GM12891 (cell line): ENCODE measurements at places on chromosomes 5 and 9.

GRCh38 chr9:107862881-107863280, 373.3 kb upstream of the KLF4 start:
- no peak for DNase-seq

DNA sequence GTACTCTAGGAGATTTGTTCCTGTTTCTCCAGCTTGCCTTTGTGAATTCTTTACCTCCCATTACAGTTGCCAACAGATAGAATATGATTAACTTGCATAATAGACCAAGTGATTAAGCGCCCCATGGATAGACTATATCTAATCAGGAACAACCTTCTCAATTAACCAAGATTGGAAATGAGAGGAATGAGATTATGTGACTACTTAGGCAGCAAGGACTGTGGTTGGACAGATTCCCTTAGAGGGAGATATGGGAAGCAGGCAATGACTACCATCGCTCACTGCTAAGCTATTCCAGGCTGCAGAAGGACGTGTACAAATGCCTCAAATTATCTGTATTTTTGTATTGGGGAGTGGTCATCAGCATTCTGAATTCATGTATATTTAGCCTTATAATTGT, 278.1 kb upstream of the DAB2 start:
- DNase-seq, result no peak

DNA sequence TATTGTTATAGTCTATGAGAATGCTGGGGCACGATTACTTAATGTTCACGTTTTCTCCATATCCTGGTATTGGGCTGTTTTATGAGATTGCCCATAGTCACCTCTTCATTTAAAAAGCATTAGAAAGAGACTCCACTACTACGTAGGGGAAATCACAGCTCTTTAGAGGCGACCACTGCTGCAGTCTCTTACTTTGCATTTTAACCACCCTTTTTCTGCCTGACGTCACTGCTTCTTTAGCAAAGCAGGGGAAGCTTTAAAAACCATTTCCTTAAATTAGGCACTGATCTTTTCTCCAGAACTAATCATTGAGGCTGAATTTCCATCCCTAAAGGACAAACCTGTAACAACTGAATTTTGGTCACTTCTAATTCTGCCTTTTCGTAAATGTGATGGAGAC, 38.9 kb downstream of the ZNF608 start:
- DNase-seq, result no peak

GRCh38 chr9:8855046-8855445, 1055.5 kb upstream of the DMAC1 start:
- DNase-seq, result no peak

GRCh38 chr5:139104577-139105276, 93.4 kb downstream of the SIL1 start:
- DNase-seq, result no peak

DNA sequence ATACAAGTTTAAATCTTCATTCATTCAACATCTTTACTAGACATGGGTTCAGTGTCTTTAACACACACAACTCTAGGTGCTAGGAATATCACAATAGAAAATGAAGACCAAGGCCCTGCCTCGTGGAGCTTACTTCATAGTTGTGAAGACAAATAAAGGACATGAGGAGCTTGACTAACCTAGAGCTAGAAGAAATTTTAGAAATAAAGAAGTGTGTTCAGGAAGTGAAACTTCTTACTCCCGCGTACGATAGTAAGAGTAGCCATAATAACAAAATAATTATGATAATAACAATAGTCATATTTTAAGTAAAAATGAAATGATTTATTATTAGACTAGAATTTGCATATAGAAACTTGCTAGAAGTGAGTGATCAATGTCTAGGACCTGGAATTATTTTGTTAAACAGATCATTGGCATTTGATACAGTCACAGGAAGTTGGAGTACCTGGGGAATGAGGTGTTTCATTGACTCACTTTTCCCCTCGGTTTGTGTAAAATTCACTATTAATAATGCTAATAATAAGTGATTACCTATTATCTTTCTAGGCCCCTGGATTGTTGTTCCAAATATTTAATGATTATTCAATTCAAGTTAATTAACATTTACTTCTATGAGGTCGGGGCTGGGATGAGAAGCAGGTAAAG, 331.3 kb downstream of the NSG2 start:
- no peak for DNase-seq

DNA sequence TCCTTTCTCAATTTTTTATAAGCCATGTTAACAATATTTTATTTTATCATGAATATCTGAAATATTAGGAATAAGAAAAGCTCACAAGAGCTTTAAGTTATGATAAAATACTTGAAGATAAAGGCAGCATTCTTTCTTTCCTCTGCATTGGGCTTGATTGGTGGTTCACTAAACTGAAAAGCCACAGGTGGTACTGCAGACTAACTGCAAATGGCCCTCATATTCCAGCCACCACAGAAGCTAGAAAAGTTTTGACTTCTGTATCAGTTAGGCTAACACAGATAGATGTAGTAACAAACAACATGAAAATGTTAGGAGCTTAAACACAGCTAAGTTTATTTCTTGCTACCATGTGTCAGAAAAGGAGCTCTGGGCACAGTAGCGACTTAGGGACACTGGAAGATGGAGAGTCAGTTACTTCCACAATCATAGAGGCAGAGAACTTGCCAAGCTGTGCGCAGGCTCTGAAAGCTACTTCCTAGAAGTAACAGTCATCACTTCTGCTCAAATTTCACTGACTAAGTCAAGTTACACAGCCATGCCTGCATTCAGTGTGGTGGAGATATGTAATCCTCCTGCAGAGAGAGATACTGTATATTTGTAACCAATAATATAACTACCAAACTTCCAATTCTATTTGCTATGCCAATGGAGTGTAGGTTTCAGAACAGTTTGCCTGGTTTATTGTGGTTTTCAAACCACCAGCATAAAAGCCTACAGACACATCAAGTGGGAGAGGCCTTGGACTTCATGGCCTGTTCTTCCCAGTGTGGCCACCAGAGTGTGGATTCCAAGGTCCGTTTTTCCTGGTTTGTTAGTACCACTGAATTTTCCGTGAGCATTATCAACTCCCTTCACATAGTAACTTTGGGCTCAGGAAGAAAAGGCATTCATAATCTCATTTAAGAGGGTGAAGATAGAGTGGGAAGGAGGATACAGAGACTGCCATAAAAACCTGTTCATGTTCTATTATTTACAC, 268.3 kb downstream of the PJA2 start:
- no peak for DNase-seq

- DNase-seq, result no peak
Observed at GRCh38 chr9:113219186-113219936, 1.7 kb downstream of the FKBP15 start.

DNA sequence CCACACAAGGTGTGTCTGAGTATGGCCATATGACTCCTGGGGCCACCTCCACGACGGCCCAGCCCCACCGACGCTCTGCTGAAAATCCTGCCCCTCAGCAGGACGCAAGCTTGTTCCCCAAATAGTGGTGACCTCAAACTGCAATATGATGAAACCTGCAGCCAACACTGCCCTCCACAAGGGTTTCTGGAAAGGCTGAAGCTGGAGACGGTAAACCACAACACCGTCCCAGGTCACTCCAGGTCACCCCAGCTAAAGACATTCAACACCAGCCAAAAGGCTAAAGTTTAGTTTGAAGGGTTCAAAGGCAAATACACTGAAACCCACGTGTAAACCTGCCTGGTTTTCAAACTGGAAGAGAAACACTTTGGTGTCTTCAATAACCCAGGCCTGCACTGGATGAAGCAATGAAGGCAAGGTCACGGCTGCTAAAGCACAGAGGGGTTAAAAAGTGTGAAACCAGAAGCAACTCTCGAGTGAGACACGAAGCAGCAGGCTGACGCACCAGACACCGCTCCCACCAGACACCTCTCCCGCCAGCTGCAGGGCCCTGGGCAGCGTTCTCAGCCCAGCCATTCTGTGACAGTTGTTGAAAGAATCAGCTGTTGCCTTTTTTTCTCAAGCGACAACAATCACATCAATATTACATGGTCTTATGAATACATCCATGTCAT, 1.8 kb upstream of the LHX3 start:
- DNase-seq, result no peak

DNA sequence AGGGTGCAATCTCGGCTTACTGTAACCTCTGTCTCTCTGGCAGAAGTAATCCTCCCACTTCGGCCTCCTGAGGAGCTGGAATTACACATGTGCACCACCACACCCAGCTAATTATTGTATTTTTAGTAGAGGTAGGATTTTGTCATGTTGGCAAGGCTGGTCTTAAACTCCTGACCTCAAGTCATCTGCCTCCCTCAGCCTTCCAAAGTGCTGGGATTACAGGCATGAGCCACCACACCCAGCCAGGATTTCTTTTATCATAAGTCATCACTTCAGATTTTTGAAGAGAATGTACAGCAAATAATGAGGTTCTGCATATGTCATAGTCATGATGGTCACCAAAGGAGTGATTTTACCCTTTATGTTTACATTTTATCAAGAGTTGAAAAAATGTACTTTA, 108.1 kb downstream of the GCNT1 start:
- no peak for DNase-seq

- no peak for DNase-seq
Observed at GRCh38 chr5:171493646-171494393, 74.4 kb downstream of the FGF18 start.

DNA sequence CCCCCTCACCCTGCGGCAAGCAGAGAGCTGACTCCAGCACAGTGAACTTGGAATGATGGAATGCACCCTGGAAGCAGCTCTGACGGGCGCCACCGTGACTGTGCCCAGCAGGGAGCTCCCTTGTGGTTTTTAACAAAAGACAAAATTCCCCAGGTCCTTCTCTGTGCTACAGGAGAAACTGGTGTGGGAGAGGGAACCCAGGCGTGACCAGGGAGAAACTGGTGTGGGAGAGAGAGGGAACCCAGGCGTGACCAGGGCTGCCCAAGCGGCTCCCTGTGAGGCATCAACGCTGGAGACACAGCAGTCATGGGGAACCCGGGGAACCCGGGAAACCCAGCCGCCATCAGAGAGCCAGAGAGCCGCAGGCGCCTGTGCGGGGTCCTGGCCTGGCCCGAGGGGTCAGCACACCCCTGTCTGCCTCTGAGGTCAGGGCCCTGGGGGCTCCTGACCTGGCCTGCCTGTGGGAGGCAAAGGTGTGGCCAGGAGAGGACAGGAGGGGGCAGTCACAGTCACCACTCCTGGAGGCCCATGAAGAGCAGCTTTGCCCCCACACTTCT, 3.1 kb upstream of the AHRR start:
- no peak for DNase-seq

DNA sequence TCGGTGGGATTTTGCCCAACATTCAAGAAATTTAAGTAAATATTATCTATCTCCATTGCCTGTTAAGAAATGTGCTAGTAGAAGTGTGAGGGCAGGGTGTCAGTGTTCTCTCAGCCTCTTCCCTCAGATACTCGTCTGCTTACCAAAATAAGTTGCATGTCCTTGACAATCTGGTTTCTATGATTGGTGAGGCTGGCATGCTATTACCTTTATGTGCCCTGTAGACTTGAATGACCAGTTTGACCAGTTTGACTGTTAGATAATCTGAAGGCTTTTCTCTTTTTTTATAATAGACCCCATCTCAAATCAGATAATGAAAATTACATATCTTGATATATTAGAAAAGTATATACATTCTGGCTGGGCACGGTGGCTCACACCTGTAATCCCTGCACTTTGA, 348 bp downstream of the CATSPER3 start:
- DNase-seq, result no peak

- no peak for DNase-seq
Observed at GRCh38 chr9:137545123-137545522, 5.1 kb downstream of the PNPLA7 start.

DNA sequence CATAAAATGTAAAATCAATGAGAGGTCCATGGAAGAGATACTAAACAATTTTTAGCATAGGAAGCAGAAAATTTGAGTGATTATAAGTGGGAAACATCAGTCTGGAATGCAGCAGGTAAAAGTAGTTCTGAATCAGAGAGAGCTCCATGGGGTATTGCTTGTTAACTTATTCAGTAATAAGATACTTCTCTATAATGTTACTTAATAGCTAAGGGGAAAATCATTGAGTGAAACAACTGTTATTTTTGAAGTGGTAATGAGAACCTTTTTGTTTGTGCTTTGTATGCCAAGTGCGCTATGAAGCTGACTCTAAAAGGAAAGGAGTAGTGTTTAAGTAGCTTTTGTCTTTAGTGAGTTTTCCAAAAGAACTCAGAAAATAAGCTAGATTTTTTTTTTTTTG, 95.2 kb downstream of the ERBIN start:
- no peak for DNase-seq

DNA sequence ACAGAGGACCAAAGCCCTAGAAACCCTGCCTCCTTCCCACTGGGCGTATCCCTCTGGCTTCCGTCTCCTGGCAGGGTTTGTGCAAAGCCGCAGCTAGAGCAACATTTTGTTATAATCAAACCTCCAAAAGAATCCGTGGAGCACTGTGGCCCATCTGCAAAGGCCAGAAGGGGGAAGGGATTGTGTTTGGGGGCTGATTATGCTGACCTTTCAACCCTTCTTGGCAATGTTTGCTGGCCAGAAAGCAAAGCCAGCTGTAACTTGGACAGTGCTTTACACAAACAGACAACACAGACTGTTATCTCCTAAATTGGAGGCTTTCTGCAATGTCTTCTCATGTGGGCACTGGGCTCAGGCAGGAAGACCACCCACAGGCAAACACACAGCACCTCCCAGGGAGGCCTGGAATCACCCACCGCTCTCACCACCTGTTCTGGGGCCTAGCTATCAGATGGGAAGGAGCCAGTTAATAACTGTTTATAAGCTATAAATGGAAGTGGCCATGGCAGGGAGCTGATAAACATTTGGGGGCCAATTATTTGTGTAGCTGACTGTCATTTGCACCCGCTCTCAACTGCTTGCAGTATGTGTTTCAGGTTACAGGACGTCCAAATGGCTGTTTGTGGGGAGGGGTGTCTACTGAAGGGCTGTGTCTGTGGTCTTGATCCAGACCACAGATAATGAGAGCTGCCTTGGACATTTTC, 121.6 kb upstream of the ERCC6L2 start:
- no peak for DNase-seq

DNA sequence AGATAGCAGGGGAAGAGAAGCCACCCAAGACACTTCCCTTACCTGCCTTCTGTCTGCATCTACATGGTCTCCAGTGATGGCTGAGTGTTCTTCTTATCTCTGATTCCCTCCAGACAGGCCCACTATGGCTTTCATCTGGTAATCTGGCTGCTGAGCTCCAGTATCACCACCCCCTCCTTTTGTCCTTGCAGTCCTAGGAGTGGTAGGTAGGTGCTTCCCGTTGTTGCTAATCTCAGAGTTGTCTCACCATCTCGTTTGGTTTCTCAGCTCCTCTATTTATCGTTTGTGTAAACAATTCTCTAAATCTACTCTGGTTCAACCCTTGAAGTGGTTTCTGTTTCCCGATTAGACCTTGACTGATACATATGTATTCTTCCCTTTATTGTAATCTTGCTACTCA, 243.8 kb upstream of the RFX3 start:
- DNase-seq, result no peak

GRCh38 chr9:123058834-123059233, 25.4 kb downstream of the GPR21 start:
- DNase-seq, result no peak
